Stimulated activated CD8-positive, alpha-beta memory T cell treated with anti-CD3 and anti-CD28 coated beads, Interleukin-4, amount 100 ng/mL, for 1 hour (primary cell): ENCODE measurements at places on chromosomes 7 and 10.

DNA sequence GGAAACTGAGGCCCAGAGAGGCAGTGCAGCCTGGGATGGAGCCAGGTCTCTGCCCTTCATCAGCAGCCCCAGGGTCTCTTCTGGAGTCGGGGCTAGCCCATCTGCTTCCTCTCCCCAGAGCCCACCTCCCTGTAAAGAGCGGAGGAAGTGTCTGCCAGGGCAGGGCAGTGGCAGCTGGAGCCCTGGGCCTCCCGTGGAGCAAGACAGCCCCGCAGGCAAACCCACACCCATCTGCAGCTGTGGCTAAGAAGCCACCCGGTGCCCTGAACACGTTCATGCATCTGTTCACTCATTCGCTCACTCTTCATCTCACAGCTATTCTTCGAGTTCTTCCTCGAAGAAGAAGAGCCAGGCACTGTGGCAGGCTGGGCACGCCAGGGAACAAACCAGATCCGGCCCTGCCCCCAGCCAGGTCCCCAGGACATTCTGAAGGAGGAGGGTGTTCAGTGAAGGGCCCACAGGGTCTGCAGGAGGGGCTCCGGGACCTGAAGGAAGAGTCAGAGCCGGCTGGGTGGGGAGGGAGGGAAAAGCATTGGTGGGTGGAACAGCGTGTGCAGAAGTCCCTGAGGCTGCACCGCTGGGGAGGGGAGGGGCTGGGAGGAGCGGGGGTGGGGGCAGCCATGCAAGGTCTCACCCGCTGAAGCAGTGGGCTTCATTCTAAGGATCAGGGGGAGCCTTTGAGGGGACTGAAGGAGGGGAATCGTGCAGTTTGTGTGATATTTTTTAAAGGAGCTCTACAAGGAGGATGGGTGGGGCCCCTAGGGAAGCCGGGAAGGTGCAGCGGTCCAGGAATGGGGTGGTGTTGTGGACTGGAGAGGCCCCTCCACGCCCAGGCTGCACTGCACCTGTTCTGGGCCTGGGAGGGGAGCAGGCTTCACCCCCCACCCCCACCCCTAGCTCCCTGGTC is 99.1 kb downstream of the UNCX start:
- no peak for DNase-seq

- DNase-seq, result no peak
These were observed 13.1 kb upstream of the SGMS1 start for GRCh38 chr10:50636618-50637579.

DNA sequence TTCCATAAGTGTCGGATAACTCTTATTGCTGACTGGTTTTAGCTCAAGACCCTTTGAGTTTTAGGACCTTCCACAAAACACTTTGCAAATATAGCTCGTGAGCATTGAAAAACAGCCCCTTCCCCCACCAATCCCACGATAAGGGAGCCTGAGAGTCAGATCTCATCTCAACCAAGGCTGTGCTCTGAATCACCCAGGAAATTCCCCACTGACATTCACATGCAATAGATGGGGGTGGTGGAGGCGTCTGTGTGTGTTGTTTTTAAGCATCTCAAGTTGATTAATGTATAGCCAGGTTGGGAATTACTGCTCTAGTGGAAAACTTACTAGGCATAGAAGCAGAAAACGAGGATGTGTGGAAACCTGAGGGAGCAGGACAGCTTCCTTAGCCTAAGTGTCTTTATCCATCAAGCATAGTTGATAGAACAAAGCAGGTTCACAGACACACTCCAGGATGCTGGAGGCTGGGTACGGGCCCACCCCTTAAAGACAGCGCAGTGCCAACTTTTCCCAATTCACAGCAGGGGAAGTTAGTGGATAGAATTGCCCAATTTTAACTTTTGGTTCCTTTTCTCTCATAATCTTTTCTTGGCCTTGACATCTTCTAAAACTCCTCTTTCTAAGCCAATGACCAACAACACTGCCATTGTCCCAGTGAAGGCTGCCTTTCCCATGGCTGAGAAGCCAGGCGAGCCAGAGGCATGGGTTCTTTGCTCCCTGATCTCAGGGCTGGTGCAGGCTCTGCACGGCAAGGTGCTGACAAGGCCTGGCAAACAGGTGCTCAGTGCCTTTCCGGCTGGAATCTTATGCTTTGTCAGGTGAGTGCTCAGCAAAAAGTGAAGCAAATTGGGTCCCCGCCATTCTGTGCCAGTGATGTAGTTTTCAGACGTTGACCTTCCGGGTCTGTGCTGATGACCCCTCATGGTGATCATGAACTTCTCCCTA is 98.5 kb upstream of the INSIG1 start:
- DNase-seq, result no peak

DNA sequence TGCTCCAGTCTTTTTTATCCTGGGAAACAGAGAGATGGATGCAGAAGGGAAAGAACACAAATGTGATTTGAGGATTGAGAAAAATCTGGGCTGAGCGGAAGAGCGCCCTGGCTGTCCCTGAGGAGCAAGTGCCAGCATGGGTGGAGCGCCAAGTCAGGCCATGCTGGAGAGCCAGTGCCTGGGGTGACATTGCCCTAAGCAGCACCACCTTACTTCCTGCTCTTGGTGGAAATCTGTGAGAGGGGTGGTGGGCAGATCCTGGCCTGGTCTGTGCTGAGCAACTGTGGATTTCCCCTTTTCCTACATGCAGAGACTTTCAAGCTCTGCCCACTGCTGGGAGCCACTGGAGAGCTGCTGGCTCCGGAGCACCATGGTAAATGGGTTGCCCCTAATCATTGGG is 36.9 kb downstream of the DDIT4 start:
- no peak for DNase-seq

DNA sequence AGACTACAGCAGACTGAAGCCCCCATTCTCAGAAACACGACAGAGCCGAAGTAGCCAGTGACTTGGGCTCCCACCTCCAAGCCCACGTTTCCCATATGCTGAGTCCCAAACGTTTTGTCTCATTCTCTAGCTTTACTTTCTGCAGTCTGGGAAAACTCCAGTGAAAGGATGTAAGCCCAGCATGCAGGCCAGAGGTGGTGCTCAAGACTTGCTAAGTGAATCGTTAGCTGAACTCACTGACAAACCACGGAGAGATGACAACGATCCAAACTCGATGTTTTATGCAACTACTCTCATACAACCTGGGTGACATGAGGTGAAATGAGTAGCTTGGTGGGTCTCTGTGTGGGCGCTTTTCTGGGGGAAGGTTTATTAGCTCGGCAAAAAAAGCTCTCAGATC is 731.8 kb downstream of the SUGCT start:
- no peak for DNase-seq

DNA sequence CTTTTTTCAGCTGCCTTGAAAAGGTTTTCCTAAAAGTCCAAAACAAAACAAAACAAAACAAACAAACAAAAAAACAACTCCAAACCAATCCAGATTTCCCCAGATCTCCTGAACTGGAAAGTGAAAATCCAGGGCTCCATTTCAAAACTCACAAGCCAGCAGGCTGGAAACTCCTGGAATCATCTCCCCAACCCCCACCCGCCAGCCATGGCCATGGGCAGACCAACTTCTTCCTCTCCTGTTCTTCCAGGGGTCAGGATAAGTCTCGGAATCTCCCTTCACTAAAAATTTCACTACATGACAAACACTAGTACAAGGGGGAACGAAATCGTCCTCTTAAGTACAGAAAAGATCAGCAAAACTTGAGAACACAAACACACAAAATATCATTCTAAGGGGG is 40.4 kb downstream of the GNA12 start:
- DNase-seq, result no peak

DNA sequence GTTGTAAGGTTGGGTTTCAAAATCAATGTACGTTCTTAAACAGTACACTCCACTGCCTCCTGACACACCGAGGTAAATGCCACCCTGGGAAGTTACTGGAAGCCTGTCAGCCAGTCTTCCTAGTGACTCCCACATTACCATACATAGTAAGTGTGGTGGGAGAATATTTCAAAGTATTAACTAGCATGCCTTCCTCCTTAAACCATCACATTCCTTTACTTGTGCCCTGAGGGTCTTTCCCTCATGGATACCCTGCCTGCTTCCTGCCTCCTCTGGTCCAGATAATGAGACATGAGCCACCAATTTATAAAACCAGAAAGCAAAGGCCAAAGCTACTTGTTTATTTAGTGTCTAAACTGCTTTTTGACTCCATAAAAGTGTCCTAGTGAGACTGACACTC is 23.3 kb upstream of the SORCS3 start:
- no peak for DNase-seq

DNA sequence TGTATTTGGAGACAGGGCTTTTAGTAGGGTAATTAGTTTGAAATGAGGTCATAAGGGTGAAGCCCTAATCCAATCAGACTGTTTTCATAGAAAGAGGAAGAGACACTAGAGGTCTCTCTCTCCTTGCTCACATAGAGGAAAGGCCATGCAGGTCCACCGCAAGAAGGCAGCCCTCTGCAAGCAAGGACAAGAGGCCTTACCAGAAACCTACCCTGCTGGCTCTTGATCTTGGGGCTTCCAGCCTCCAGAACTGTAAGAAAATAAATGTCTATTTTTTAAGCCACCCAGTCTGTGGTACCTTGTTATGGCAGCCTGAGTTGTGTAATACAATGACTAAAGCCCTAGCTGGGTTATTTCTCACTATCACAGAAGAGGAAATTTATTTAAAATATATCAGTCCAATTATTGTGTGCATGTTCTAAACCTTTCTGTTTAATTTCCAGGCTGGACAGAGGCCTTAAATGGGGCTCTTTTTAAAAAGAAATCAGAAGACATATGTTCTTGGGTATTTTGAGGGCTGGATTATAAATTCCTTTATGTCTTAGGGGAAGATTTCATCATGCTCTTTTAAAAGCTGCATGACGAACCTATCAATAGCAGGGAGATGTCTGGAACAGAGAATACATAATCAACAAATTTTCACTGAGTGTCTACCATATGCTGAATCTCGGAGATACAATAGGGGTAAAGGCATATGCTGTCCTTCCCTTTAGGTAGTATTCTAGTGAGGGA is 12.9 kb upstream of the TMEM26 start:
- DNase-seq, result no peak

DNA sequence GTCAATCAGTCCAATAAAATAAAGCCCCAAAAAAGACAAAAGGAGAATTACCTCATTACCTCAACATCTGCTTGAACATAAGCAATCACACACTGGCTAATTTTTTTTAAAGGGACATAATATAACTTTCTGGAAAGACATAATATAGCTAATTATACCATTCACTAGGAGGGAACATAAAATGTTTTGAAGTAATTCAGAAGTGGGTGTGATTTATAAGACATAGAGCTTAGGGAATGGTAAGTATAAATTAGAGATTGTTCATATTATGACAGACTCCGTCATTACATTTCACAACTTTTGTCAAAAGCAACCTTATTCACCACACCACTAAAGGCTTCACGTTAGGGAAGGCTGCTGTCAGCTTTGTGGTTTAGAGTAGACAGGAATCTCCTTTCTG is 3.8 kb downstream of the SHTN1 start:
- DNase-seq, result no peak

- DNase-seq, result no peak
These were observed 253.1 kb downstream of the PRKG1 start for GRCh38 chr10:51327432-51327831.

DNA sequence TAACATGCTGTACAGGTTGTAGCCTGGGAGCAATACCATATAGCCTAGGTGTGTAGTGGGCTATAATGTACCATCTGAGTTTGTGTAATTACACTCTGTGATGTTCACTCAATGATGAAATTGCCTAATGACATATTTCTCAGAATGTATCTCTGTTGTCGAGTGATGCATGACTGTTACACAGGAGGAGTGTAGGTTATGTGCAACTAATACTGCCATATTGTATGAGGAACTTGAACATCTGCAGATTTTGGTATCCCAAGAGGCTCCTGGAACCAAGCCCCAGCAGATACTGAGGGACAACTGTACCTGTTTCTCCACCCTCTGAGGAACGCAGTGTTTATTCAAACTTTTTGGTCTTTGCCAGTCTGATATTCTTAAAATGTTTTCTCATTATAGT is 38.6 kb downstream of the NACAD start:
- DNase-seq, result no peak

- no peak for DNase-seq
These were observed 155.7 kb downstream of the PLXNA4 start for GRCh38 chr7:132420527-132420926.

- no peak for DNase-seq
These were observed 78.7 kb upstream of the SVIL start for GRCh38 chr10:29713450-29713849.

- no peak for DNase-seq
These were observed 1127.2 kb upstream of the LRRN3 start for GRCh38 chr7:109963741-109964140.

GRCh38 chr10:113441220-113441619 is 111.6 kb upstream of the HABP2 start:
- DNase-seq, result no peak

DNA sequence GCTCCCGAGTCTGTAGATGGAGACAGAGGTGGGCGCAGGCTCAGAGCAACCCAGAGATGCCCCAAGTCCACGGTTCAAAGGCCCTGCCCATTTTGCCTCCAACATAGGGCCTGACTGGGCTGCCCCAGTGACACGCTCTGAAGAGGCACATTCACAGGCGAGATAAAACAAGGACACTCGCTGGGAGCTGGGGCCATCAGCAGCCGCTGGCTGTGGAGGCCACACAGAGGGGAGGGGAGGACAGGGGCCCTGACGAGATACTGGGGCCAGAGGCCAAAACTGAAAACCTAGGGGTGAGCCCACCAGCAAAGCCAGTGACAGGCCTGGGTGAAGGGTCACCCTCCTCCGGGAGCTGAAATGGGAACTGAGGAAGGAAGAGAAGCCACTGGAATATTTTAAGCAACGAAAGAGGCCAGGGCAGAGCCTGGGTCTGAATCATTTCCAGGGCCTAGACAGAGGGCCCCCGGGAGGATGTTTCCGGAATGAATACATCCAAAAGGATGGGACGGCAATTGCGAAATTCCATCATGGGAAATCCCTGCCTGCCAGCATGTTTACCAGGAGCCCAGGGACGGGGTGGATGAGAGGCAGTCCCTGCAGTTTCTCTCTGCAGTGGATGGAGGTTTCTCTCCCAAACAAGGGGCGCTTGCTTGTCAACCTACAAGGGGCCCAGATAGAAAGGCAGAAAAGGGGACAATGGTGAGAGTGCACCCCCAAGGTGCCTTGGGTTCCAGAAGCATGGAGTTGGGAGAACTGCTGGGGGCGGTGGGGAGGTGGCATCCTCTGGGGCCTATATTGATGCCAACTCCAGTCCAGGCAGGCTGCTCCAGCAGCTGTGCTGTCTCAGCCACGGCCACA is 29.0 kb upstream of the HSPA12A start:
- no peak for DNase-seq

GRCh38 chr7:27071622-27072390 is 24.0 kb downstream of the HOXA1 start:
- no peak for DNase-seq

- DNase-seq, result no peak
These were observed 236.3 kb upstream of the LRRN3 start for GRCh38 chr7:110854651-110855050.

- DNase-seq, result no peak
These were observed 69.5 kb upstream of the PODXL start for GRCh38 chr7:131625817-131626372.

DNA sequence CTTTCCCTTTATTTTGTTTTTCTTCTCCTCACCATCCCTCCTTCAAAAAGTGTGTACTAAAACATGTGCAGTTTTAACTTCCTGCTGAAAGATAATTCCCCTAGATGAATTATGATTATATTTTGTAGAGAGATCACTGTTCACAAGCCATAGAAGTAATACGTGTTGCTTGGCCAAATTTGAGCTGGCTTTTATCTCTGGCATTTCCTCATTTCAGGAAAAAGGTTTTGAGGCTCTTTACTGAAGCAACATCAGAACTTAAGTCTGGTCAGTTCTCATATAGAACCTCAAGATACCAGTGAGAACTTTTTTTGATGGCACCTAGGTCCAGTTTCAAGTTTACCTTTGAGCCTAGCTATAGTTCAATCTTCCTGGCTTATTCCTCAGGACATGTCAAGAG is 463.3 kb downstream of the INHBA start:
- no peak for DNase-seq

GRCh38 chr7:106285051-106285854 is 470 bp upstream of the NAMPT start:
- peak; percentile 96 for DNase-seq
